ENCODE measurements at places on chromosomes 5 and 9.

DNA sequence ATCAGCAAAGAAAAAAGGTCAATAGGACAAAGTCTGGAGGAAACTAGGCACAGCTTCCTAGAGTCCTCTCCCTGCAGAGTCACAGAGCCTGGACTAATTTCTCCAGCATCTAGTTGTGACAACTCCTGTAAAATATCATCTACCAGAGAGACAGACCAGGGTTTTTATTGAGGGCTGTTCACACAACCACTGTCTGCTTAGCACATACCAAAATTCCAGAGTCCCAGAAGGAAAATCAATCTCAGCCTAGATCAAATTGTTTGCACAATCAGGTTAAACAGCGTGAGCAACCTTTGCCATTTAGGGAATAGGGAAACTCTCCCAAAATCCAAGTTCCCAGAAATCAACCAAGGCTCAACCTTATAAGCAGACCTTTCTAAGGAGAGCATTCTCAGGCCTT lies 190.3 kb downstream of the SYK start:
- DNase-seq = no peak

- no peak for DNase-seq
Observed at GRCh38 chr9:107693625-107694326, 204.2 kb upstream of the KLF4 start.

GRCh38 chr9:15824310-15824709 lies 271.5 kb downstream of the CCDC171 start:
- no peak for DNase-seq

GRCh38 chr9:87734106-87734505 lies 8.2 kb downstream of the CTSL start:
- no peak for DNase-seq

Data from CD8-positive, alpha-beta memory T cell (primary cell).